ENCODE measurements at places on chromosomes 11 and 22.

DNA sequence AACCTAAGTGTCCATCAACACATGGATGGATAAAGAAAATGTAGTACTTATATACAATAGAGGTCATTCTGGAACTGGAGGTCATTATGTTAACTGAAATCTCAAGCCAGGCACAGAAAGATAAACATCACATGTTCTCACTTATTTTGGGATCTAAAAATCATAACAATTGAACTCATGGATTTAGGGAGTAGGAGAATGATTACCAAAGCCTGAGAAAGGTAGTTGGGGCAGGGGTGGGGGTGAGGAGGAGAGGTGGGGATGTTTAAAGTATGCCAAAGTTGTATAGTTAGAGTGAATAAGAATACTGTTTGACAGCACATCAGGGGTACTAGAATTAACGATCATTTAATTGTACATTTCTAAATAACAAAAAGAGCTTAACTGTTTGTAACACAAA is 1112.7 kb downstream of the DLG2 start:
- DNase-seq = no peak

DNA sequence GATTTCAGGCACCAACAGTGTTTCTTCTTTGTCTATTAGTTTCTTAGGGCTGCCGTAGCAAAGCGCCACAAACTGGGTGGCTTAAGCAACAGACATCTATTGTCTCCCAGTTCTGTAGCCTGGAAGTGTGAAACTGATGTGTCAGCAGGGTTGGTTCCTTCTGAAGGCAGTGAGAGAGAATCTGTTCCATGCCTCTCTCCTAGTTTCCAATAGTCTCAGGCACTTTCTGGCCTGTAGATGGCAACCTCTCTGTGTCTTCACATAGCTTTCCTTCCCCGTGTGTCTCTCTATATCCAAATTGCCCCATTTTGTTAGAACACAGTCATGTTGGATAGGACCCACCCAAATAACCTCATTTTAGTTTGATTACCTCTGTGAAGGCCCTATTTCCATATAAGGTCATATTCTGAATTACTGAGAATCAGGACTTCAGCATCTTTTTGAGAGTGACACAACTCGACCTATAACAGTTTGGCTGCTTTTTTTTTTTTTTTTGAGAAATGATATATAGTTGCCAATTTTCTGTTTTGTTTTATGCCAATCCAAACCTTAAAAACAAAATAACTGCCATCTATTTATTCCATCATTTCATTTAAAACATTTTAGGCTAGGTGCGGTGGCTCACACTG is 108.2 kb downstream of the SLC36A4 start:
- DNase-seq = no peak

DNA sequence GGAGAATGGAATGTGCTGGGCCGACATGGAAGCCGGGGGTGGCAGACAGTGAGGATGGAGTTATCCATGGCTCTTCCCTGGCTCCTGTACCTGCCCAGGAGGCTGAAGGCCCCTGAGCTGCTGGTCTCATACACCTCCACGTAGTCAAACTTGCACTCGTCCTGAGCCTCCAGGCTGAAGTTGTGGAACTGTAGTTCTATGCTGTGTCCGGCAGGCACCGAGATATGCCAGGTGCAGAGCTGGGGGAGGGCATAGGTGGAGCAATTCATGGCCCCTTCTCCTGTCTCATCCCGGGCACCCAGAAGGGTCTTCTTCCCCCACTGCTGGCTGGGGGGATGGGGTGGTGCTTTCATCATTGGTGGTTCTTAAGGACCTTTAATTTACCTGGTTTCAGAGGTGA is 2.8 kb downstream of the MFRP start:
- DNase-seq = no peak

DNA sequence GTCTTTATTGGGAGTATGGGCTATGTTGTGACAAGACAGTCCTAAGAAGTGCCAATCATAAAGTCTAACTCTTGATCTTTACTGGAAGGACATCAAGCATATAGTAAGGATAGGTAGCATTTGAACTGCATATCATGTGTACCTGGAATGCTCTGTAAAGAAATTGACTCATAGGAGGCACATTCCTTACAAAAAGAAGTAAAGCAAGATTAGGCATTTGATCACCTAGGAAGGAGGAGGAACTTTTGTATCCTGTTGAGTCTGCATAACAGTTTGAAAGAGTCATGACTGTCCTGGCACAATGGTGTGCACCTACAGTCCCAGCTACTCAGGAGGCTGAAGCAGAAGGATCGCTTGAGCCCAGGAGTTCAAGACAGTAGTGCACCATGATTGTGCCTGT is 42.2 kb upstream of the DNAJB7 start:
- DNase-seq = no peak

GRCh38 chr11:414318-414857 is 411 bp downstream of the SIGIRR start:
- no peak for DNase-seq

- DNase-seq = no peak
Observed at GRCh38 chr11:82303671-82304070, 430.0 kb downstream of the FAM181B start.

- DNase-seq = no peak
Observed at GRCh38 chr11:70431611-70432010, 33.3 kb downstream of the CTTN start.

- no peak for DNase-seq
Observed at GRCh38 chr11:111559800-111560464, 19.4 kb downstream of the LAYN start.

GRCh38 chr11:65479184-65480145 is 19.4 kb upstream of the MALAT1 start:
- DNase-seq = peak; percentile 75

DNA sequence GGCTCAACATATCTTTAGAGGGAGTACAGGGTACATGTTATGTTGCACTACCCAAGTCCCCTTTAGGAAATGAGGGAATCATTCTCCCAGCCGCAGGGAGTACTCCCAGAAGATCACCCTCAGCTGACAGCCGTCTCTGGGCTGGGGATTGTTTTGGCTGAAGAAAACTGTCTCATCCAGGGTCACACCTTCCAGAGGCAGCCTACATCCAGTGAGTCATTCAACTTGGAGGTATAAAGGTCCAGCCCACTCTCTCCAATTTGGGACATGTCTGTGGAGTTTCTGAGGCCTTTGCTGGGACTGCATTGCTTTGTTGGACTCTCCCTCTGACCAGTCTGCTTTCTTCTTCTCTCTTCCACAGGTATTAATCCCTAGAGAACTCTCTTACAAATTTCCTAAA is 42.1 kb downstream of the RASSF10 start:
- DNase-seq = no peak

DNA sequence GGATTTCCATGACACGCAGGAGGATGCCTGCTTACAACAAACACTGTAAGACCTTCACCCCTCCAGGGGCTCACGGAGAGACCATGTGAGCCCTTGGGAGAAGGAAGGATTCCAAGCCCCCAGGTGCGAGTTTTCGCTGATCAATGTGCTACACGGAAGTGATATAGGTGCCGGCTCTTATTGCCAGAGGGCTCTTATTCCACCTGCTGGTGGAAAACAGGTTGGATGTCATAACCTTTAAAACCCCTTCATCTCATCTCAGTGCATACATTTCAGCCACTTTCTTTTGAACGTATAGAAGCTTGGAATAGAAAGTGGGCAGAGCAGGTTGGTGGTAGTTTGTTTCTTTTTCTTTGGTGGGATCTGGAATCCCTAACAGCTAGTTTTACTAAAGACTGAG is 25.8 kb downstream of the LAYN start:
- DNase-seq = no peak

DNA sequence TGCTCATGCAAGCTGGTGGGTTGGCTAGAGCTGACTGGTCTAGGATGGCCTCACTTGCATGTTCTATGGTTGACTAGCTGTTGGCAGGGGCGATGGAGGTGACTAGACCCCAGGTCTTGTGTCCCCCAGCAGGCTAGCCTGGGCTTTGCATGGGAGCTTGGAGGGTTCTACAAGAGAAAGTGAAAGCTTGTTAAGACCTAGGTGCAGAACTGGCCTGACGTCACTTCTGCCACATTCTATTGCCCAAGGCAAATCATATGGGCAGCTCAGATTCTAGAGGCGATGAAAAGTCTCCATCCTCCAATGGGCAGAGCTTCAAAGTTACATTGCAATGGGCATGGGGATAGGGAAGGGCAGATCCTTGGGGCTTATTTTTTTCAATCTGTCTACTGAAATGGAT is 170.9 kb downstream of the MIAT start:
- no peak for DNase-seq

- no peak for DNase-seq
Observed at GRCh38 chr22:41917903-41918791, 3.3 kb upstream of the SHISA8 start.

DNA sequence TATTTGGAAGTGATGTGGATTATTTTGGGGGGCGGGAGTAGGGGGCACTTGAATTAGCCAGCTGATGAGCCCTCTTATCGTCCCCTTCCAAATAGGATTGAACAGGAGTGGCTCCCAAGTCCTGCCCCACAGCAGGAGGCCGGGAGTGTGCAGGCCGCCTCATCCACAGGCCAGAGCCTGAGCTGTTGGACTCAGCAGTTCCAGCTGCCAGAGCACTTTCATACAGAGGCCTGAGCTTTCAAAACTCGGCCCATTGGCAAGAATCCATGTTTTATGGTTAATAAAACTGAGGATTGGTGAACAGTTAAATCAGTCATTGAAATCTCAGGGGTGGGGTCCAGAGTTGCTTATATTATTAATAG is 9.6 kb downstream of the FAM118A start:
- no peak for DNase-seq

DNA sequence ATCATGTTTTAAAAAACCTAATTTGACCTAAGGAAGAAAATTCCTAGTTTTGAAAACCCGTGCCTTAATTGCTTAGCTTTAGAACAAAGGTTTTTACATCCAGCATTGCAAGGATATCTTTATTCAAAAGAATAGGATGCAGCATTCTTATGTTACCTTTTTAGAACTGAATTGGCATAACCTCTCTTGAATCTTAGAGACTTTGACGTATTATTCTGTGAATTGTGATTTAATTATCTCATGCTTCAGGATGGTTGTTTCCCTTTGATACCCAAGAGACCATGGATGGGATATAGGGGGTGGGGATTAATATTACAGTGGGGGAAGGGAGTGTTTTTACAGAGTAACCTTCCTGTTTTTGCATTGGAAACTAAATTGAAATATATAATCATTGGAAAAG is 49.4 kb downstream of the ARHGEF12 start:
- no peak for DNase-seq

DNA sequence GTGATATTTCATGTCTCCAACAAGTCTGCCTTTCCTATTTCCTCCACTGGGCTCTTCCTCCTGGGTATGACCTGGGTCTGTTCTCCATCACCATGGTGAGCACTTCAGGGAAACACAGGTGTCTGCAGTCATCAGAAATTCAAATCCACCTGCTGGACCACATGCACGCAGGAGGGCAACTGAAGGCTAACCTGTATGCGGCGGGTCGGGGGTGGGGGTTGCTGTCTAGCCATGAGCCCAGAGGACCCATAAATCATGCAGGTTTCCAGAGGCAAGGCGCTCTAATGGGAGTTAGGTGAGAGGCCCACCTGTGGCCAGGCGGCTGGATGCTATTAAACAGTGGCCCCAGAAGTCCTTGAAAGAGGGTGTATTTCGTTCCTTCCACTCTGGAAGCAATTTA is 11.1 kb upstream of the PAMR1 start:
- DNase-seq = no peak

GRCh38 chr22:48760481-48761390 is 1066.9 kb downstream of the BRD1 start:
- DNase-seq = no peak

- no peak for DNase-seq
Observed at GRCh38 chr11:121241343-121242211, 51.0 kb upstream of the SC5D start.

DNA sequence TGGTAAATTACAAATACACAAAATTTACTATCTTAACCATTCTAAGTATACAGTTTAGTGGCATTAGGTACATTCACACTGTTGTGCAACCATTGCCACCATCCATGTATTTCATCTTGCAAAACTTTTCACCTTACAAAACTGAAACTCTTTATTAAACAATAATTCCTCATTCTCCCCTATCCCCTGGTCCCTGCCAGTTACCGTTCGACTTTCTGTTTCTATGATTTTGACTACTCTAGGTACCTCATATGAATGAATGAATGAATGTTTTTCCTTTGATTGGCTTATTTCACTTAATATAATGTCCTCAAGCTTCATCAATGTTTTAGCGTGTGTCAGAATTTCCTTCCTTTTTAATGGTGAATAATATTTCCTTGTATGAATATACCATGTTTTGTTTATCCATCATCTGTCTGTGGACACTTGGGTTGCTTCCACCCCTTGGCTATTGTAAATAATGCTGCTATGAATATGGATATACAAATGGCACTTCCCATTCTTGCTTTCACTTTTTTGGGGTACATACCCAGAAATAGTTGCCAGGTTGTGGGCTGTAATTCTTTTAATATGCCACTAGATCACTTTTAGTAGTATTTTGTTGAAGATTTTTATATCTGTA is 93.0 kb downstream of the UVRAG start:
- no peak for DNase-seq

DNA sequence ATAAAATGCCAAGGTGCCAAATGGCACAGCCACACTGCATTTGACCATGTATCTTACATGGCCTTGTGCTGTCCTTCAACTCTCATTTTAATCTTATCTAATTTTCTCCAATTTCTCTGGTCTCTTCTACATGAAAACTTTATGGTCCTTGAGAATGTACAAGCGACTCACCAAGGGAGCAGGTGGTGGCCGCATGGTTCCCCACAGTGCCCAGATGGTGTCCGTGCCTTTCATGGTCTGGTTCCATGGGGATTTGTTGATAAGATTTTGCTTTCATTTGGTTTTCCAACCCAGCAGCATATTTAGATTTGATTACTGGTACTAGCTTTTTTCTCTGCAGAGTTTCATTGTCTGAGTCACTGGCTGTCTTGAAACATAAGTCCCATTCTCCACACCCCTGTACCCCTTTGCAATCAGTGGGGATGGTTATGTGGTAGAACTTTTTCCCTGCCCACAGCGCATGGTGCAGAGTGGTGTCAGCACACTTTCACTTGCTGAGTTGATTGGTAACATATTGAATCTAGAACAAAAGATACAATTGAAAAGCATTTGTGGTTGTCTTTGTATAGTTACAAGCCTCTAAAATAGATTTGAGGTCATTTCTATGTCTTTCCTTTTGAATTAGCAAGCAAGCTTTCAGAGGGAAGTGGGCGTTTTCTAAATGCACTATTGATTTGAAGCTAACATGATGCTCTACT is 24.1 kb downstream of the ZNRF3 start:
- peak; percentile 77 for DNase-seq

- no peak for DNase-seq
Observed at GRCh38 chr11:106400949-106401570, 323.6 kb downstream of the AASDHPPT start.

GRCh38 chr22:36406721-36407120 is 19.0 kb upstream of the MYH9 start:
- DNase-seq = no peak

GRCh38 chr22:20181194-20181883 is 30.5 kb upstream of the CCDC188 start:
- DNase-seq = no peak

- no peak for DNase-seq
Observed at GRCh38 chr11:67002297-67002913, 20.5 kb upstream of the SYT12 start.
